Astrocyte (in vitro differentiated cells and primary cell): ENCODE measurements at places on chromosomes 1 and 21. TPM values are rescaled to one million over a fixed set of nuclear protein-coding genes. Genes with fewer than 3 reads are reported as not detected.

The HTR6 gene
- total RNA-seq, result 0.11 TPM in 1 of 2 replicates, not detected in the other

DNA sequence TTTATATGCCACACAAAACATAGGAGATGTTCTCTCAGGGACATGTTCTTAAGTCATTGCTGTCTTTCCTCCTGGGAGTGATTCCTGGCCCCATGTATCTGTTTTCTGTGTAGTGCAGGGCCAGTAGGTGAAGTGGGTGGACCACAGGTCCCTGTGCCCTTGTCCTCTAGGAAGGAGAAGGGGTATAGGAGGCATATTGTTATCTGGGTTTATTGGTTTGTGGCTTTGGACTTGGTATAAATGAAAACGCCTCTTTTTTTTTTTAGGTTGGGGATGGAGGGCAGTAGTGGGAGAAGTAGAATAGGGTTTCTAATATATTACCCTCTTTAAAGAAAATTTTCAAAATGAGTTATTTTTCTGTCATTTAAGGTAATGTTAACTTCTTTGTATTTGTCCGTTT lies 29.4 kb downstream of the DYRK1A start:
- no peak for DNase-seq

DNA sequence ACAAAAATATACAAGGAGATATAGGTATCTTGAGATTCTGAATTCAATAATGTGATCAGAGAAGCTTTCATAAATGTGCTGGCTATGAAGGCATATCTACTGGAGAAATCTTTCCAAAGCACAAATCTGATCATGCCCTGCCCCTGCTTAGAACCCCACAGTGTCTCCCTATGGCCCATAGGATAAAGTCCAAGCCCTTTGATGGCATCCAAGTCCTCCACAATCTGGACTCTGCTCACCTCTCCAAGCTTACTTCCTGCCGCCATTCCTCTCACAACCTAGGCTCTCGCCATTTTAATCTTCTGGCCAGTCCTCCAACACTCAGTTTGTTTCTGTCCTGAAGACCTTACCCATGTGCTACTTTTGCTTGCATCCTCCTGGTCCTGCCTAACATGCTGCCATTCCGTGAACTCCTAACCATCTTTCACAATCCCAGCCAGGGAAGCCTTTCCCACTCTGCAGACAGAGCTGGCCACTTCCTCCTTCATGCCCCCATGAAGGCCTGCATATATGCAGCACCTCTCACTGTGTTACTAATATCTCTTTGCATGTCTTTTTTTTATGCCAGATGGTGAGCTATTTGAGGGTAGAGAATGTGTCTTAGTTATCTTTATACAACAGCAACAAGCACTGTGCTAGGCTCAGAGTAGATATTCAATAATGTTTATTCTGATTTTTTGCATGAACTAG lies 5.6 kb upstream of the ATP1A1 start:
- no peak for DNase-seq

GRCh38 chr1:170313306-170313705 lies 167.5 kb downstream of the NTMT2 start:
- no peak for DNase-seq

DNA sequence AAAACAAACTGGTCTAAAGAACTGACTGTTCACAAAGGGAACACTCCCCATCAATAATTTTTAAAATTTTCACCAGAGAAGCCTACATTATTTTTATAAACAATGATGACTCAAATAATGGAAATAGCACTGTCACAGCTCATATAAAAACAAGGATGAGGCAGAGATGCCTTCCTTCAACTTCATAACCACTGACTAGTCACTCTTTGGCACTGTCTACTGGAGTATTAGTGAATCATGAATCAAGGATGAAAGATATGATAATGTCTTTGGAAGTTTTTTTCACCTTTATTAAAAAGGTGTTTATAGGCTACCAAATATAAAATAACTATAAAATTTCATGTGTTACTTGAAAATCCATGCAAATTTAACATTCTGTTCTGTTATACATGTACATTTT lies 316.9 kb downstream of the VAV3 start:
- peak; percentile 84 for DNase-seq

- DNase-seq, result peak; percentile 84
Observed at GRCh38 chr1:16175610-16176553, 20.0 kb upstream of the EPHA2 start.

DNA sequence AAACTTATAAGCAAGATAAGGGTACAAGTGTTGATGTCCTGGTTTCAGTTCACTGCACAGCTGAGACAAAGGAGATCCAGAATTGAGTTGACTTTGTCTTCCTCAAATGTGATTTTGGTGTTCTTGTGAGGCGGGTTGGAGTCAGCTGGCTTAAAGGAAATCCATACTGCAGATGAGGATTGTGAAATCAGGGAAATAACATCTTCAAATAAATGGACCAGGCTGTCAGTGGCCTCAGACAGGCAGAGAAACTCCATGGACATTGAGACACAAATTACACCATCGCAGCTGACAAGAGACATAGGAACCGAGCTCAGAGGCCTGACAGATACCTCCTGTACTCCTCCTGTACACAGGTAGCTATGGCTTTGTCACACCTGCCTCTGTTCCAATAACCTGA lies 27.0 kb upstream of the REG4 start:
- DNase-seq, result no peak

DNA sequence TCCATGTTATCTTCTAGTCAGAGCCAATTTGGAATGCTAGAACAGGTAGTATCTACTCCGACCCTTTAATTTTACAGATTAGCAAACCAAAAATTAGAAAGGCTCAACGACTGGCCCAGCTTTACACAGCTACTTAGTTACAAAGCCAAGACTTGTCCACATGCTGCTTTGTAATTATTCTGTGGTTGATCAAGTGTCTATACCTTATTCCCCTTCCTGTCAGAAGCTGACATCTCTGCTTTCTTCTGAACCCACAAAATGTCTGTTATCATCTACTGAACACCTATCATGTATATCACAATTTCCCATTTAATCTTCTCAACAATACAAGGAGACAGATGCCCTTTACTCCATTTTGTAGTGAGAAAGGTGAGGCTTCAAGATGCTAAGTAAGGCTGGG lies 15.6 kb downstream of the TGFBR3 start:
- no peak for DNase-seq

The C1orf141 gene
- not detected in 2 replicates for total RNA-seq

GRCh38 chr1:32741413-32742198 lies 39.0 kb upstream of the SYNC start:
- no peak for DNase-seq

DNA sequence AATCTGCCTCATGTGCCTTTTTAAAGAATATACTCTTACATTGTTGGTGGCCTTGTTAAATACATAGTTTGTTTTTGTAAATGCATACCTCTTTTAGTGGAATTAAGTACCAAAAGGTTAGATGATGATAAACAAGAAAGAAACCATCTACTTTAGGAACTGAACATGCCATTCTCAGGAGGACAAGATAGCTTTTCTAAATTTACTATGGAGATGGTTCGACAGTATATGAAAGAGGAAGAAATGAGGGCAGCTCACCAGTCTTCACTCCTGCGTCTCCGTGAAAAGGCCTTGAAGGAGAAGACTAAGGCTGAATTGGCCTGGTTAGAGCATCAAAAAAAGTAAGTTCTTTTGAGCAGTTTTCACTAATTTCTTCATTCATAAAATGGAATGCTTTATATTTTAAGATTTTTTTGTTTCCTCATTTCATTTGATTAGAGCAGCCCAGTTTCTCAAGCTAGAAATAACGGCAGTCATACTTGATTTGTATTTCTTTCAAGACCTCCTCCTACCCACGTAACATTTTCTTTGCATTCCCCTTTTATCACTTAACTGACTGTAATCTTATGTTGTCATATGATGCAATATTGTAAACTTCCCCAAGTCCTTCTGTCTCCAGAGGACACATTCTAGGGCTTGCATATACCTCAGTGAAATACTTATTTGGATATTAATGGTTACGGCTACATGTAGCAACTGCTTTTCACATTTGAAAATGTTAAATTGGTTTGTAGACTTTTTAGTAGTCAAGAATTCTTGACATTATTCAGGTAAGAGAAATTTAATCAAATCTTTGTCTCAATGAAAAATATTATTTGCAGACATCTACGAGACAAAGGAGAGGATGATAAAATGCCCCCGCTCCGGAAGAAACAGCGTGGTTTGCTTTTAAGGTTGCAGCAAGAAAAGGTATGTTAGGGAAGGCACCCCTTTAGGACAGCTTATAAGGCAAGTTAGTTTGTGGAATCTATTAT lies 99.3 kb downstream of the CEP350 start:
- no peak for DNase-seq

DNA sequence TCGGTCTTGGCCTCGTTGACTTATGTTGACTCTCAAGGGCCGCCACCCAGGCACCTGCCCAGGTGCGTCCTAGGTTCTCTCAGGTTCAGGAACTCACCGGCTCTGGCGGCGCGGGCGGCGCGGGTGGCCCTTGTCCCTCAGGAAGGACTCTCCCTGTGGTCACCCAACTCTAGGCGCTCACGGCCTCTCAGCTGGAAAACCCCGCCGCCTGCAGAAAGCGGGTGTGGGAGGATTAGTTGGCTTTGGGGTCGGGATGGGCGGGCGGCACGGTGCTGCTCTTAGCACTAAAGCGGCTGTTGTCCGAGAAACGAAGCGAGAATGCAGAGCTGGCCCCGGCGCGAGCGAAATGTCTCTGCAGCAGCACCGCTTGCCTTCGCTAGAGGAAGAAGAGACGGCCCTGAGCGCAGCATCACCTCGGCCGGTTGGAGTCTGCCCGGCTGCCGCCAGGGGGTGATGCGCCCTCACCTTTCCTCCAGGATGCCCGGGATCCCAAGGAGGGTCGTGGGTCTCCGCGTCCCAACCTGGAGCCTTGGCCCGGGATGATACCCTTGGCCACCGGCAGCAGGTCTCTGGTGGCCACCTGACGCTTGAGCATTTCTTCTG lies 8.1 kb upstream of the TADA1 start:
- DNase-seq, result no peak

- DNase-seq, result peak; percentile 78
Observed at GRCh38 chr1:43522776-43523480, 7.8 kb upstream of the PTPRF start.

The OR2W3 gene
- total RNA-seq, result 4.0 and 5.9 TPM in 2 replicates

GRCh38 chr1:153071511-153071910 lies at the start of gene SPRR2B:
TSS of gene SPRR2B (minus strand) at chr1:153071611. CDS start at chr1:153070839, 772 bp downstream.
- no peak for DNase-seq

The ZMYND12 gene
- total RNA-seq, result 0.23 TPM in 1 of 2 replicates, not detected in the other
